ENCODE measurements at places on chromosomes 5 and 9. TPM values are rescaled to one million over a fixed set of nuclear protein-coding genes. Genes with fewer than 3 reads are reported as not detected.

The C5orf58 gene
- total RNA-seq: not detected

The PCDHGA11 gene
- total RNA-seq: 5.4 TPM

The C8G gene
- not detected for total RNA-seq

The AQP7 gene
- total RNA-seq: 252 TPM

The IFNE gene
- total RNA-seq: 0.68 TPM

The RANBP17 gene
- total RNA-seq: 2.0 TPM

The PCDHA6 gene
- not detected for total RNA-seq

The MEF2C gene
- 80.0 TPM for total RNA-seq

The MFAP3 gene
- total RNA-seq: 26.3 TPM

The DIPK1B gene
- total RNA-seq: 39.2 TPM

The CLIC3 gene
- total RNA-seq: 4.8 TPM

The SEC16A gene
- total RNA-seq: 29.1 TPM

The SLC34A3 gene
- not detected for total RNA-seq

The PLPPR1 gene
- not detected for total RNA-seq

The ALDH1A1 gene
- 12.6 TPM for total RNA-seq

The GEMIN5 gene
- total RNA-seq: 19.3 TPM

The CCNJL gene
- 7.6 TPM for total RNA-seq

The F2R gene
- total RNA-seq: 12.0 TPM

The RPS23 gene
- total RNA-seq: 1,325 TPM

The SMU1 gene
- 19.4 TPM for total RNA-seq

The MARCOL gene
- not detected for total RNA-seq

The SPATA6L gene
- 0.37 TPM for total RNA-seq

The NPDC1 gene
- 114 TPM for total RNA-seq

The CYLC2 gene
- total RNA-seq: not detected

The ADAMTS12 gene
- 1.9 TPM for total RNA-seq

The FIBCD1 gene
- total RNA-seq: not detected

The CARTPT gene
- not detected for total RNA-seq

The IFNB1 gene
- total RNA-seq: not detected

The PPP3R2 gene
- total RNA-seq: not detected

The DOK3 gene
- total RNA-seq: 7.4 TPM

The SOX30 gene
- not detected for total RNA-seq

The SPATA31D4 gene
- not detected for total RNA-seq

The PLGRKT gene
- total RNA-seq: 29.6 TPM

The NPR3 gene
- total RNA-seq: 8.8 TPM

The CNOT8 gene
- 34.6 TPM for total RNA-seq

The C5orf63 gene
- 10.7 TPM for total RNA-seq

The FOXD4L3 gene
- total RNA-seq: not detected

The IFNK gene
- total RNA-seq: not detected

The OR1J2 gene
- total RNA-seq: not detected

The LCN1 gene
- total RNA-seq: 0.33 TPM

The KIAA0825 gene
- total RNA-seq: 2.5 TPM

The RPL12 gene
- total RNA-seq: 754 TPM
